Activated naive CD8-positive, alpha-beta T cell treated with anti-CD3 and anti-CD28 coated beads, Interleukin-2, amount 10 ng/mL, durations not matched to agents 7 days and 5 days (primary cell): ENCODE measurements at places on chromosomes 1 and 21.

DNA sequence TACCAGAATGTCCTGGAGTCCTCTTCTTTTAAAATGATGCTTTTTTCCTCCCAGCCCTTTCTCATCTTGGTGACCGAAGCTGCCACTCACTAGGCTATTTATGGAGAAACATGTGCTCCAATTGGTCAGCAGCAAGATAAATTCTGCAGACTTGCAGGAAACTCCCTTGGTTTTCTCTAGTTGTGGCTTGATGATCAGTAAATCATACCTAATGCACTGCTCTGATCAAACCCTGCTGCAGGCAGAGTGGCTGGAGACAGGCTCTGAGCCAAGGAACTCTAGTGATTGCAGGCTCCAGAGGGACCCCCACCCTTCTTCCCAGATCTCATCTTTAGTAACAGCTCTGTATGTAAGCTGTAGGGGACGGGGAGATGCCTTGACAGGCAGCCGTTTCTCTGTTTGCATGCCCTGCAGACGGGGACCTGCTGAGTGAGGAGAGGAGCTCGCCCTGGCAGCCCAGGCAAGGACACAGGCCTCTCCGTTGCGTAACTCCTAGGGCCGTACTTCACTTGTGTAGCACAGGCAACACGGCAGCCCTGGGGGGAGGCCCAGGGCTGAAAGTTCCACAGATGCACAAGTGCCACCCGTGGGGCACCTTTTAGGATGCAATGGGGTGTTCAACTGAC lies 14.5 kb downstream of the SLC6A17 start:
- H3K4me1 ChIP-seq = peaks cover 9% of the 10 kb centered on the region
- no peak for DNase-seq
- H3K4me3 ChIP-seq = no peak overlapping the region
- no peaks in the 10 kb centered on the region for H3K36me3 ChIP-seq
- peaks cover 4% of the 10 kb centered on the region for H3K27me3 ChIP-seq

- H3K4me1 ChIP-seq = peaks cover 27% of the 10 kb centered on the region
- H3K4me3 ChIP-seq = no peak overlapping the region
These were observed 5.9 kb downstream of the LRP8 start for GRCh38 chr1:53321776-53322602.

- no peak for DNase-seq
- peaks cover 7% of the 10 kb centered on the region for H3K36me3 ChIP-seq
- H3K27me3 ChIP-seq = no peaks in the 10 kb centered on the region
- peaks cover 22% of the 10 kb centered on the region for H3K4me1 ChIP-seq
- H3K4me3 ChIP-seq = no peak overlapping the region
- no peak overlapping the region for H3K27ac ChIP-seq
These were observed 6.9 kb downstream of the TAF5L start for GRCh38 chr1:229619002-229619401.

GRCh38 chr1:20035114-20035513 lies 34.9 kb upstream of the PLA2G5 start:
- no peak overlapping the region for H3K27ac ChIP-seq
- no peak for DNase-seq
- peaks cover 6% of the 10 kb centered on the region for H3K36me3 ChIP-seq
- no peak overlapping the region for H3K4me3 ChIP-seq

GRCh38 chr1:151166505-151166956 lies 587 bp downstream of the SCNM1 start:
- peak overlapping the region; percentile 95 for H3K4me3 ChIP-seq
- H3K27ac ChIP-seq = peak overlapping the region; percentile 92
- peaks cover 29% of the 10 kb centered on the region for H3K36me3 ChIP-seq

DNA sequence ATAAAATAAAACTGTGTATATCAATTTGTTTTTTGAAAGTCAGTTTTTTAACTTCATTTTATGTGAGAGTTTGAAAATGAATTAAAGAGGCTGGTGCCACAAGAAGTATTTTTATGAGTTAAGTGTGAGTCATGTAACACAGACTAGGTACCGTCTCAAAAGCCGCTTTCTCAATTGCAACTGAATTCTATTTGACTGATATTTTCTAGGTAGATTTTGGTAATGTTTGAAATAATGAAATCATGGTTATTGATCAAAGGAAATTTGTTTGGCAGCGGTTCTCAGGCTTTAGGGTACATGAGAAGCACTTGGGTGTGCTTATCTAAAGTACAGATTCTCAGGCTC lies 4.6 kb downstream of the SNX27 start:
- peaks cover 12% of the 10 kb centered on the region for H3K36me3 ChIP-seq
- no peak overlapping the region for H3K4me3 ChIP-seq
- peaks cover 39% of the 10 kb centered on the region for H3K4me1 ChIP-seq

DNA sequence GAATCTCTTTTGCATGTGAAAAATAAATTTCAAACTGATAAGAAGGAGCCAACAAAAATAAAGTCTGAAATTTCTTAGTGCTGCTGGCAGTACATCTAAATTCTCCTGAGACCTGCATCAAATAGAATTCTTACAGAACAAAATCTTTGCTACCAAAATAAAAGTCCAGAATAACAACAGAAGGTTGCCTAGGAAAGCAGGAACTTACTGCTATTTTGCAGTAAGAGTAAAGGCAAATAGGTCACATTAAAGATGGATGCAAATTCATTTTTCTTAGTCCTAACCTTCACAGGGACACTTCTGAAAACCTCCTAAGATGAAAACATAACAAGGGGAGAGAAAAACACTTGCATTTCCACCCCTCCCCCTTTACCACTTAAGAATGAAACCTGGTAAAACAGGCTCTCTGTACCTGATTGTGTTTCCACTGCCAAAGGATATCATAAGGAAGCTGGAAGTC lies 59.0 kb downstream of the RUSC1 start:
- H3K4me3 ChIP-seq = no peak overlapping the region
- no peak for DNase-seq
- H3K4me1 ChIP-seq = peaks cover 3% of the 10 kb centered on the region
- H3K27me3 ChIP-seq = no peaks in the 10 kb centered on the region
- peaks cover 29% of the 10 kb centered on the region for H3K36me3 ChIP-seq
- H3K27ac ChIP-seq = no peak overlapping the region

- H3K4me1 ChIP-seq = no peaks in the 10 kb centered on the region
- H3K36me3 ChIP-seq = no peaks in the 10 kb centered on the region
- H3K27me3 ChIP-seq = peaks cover 7% of the 10 kb centered on the region
- no peak overlapping the region for H3K27ac ChIP-seq
- DNase-seq = no peak
These were observed 175.9 kb upstream of the KCND3 start for GRCh38 chr1:112165375-112165774.

DNA sequence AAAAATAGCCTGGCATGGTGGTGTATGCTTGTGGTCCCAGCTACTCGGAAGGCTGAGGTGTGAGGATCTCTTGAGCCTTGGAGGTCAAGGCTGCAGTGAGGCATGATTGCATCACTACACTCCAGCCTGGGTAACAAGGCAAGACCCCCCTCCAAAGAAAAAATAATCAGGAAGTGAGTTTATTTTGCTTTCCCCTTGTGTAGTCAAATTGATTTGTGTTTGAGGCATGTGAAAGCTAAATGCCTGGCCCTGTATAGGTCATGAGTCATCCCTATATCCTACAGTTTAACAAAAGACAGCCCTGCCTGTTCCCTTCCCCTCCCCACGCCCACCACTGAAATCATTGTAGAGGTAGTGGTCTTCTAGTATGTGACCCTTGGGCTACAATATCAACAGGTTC lies 241.4 kb upstream of the JUN start:
- H3K27ac ChIP-seq = no peak overlapping the region
- no peak overlapping the region for H3K4me3 ChIP-seq

DNA sequence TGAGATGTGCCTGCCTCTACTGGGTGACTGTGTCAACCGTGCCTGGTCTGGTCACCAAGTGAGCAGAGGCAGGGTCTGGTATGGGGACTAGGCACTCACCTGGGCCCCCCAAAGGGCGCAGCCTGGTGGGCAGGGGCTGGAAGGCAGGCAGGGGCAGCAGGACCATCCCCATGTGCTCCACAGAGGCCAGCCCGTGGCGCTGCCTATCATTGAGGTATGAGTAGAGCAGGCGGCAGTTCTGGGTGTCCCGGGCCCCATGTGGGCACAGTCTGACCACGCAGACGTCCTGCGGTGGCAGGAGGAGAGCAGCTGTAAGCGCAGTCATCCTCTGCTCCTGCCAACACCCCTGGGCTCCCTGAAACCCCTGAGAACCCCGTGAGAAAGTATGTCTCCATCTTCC lies 23.7 kb downstream of the SPOCD1 start:
- peak; percentile 30 for DNase-seq
- peak overlapping the region; percentile 49 for H3K27ac ChIP-seq
- H3K4me3 ChIP-seq = no peak overlapping the region
- H3K36me3 ChIP-seq = no peaks in the 10 kb centered on the region

DNA sequence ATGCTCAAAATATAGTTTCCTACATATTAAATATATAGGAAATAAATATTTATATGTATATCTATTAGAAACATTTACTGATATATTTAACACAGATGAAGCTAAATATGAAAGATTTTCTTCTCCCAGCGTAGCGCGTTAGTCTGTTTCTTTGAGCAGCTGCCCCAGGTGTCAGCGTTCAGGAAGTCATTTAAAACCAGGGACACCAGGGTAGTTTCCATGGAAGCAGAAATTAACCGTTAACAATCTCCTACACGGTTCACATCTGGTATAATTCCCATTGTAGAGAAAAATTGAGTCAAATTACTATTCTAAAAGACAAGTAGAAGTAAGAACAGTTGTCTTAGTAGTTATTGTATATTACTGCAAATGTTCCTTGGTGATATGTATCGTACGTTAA lies 1443.7 kb downstream of the MRPL39 start:
- no peaks in the 10 kb centered on the region for H3K4me1 ChIP-seq
- H3K36me3 ChIP-seq = no peaks in the 10 kb centered on the region
- H3K4me3 ChIP-seq = no peak overlapping the region
- H3K27ac ChIP-seq = no peak overlapping the region
- no peak for DNase-seq

DNA sequence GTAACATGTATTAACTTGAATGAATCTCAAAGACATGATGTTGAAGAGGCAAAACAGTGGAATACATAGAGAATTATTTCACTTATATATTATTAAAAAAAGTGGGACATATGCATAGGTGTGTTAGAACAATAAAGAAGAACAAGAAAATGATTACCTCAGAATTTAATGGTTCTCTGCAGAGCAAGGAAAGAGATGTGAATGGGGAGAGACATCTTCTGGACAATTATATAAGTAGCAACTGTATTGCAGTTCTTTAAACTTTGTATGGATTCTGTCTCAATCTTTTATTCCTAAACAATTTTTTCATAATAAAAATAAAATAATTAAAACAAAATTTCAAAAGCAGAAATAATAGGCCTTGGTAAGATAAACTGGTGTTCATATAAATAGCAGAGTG lies 674.9 kb upstream of the ADGRL4 start:
- H3K27ac ChIP-seq = no peak overlapping the region
- H3K27me3 ChIP-seq = no peaks in the 10 kb centered on the region
